ENCODE measurements at places on chromosomes 13 and 19.
A peak's percentile ranks its signal among the peaks of the same experiment; 100 is the strongest.

- DNase-seq, result no peak
Observed at GRCh38 chr13:32334671-32335070, 19.4 kb downstream of the BRCA2 start.

- DNase-seq, result no peak
Observed at GRCh38 chr19:48737360-48737998, 2.9 kb downstream of the RASIP1 start.

DNA sequence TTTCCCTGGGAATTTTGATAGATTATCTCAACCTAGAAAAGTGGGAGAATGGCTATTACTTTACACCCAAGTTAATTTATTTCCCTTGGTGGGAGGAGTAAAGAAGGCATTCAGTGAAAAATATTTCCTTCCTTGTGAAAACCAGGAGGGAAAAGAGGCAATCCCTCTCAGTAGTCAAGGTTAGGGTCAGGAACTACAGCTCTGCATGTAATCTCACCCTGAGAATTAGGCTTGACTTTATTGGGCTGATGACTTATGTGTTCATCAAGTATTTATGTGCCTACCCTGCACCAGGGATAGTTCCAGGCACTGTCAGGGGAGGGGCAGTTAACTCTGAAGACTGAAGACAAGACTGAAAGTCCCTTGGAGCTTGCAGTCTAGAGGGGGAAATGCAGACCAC is 281.8 kb downstream of the DLEU7 start:
- no peak for DNase-seq

DNA sequence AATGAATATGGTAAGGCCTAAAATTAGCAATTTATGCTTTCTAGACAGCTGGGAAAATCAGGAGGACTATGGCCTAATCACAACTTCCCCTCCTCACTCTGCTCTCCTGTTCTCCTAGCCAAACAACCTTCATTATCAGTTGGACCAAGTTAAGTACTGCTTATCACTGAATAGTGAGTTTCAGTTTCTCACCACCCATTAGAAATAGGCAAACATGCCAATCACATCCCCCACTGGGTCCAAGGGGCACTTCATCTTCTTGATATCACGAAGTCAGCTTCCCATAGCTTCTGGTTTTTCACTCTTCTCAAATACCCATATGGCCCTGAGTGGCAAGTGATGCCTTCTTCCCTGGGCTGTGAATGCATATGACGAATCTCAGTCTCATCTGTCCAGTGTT is 689.6 kb downstream of the SLITRK5 start:
- DNase-seq, result no peak

- DNase-seq, result no peak
Observed at GRCh38 chr13:97411984-97412383, 22.0 kb upstream of the RAP2A start.

- no peak for DNase-seq
Observed at GRCh38 chr13:20191311-20192157, 1.2 kb downstream of the GJB2 start.

GRCh38 chr13:106533943-106534638 is 1.4 kb downstream of the EFNB2 start:
- peak; percentile 20 for DNase-seq

DNA sequence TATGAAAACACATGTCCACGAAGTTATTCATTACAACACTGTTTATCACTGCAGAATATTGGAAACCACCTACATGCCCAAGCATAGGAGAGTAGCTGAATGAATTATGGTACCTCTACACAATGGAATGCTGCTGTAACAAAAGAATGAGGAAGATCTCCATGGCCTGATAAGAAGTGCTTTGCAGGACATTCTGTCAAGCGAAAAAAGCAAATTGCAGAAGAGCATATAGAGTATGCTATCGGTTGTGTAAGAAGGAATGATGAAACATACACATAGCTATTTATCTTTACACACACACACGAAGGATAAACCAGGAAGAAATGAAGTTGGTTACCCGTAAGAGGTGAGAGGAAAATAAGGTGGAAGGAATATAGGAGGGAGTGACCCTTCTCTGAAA is 37.5 kb upstream of the CEACAM20 start:
- DNase-seq, result no peak

DNA sequence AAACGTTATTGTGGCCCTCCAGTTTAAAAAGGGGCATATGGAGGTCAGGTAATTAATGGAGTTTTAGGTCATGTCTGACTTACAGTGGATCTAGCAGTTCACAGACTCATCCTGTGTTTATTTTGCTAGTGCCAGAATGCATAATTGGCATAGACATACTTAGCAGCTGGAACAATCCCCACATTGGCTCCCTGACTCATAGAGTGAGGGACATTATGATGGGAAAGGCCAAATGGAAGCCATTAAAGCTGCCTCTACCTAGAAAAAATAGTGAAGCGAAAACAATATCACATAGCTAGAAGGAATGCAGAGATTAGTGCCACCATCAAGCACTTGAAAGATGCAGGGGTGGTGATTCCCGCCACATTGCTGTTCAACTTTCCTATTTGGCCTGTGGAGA is 610.7 kb downstream of the SLITRK5 start:
- no peak for DNase-seq

DNA sequence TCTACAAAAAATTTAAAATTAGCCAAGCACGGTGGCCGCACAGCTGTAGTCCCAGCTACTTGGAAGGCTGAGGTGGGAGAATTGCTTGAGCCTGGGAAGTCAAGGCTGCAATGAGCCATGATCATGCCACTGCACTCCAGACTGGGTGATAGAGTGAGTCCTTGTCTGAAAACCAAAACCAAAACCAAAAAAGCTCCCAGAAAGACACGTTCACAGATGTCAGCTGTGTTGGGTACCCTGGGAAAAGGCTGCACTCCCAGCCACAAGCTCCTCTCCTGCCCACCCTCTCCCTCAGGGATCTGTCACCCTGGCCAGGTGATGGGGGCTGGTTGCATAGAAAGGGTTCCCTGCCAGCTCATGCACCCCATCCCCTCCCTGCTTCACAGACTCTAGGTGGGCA is 53.3 kb downstream of the RNF6 start:
- DNase-seq, result no peak

DNA sequence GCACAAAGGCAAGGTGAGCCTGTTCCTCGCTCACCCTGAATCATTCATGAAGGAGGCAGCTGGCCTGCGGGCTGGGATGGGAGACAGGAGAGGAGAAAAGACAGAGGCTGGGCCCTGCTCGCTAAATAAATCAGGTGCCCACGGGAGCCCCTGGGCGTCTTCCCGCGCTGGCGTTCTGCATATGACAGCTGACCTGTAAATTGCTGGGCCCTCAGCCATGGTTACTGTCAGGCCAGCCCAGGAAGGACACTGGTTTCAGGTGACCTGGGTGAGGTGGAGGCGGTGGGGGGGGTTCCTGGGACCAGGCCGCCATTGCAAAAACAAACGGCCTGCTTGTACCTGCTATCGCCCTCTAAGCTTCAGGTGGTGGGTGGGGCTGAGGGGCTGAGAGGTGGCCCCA is 3.4 kb upstream of the PTBP1 start:
- DNase-seq, result no peak

GRCh38 chr13:73281746-73282145 is 222.9 kb downstream of the KLF5 start:
- no peak for DNase-seq

GRCh38 chr19:4301590-4302242 is 473 bp downstream of the TMIGD2 start:
- DNase-seq, result no peak

- DNase-seq, result no peak
Observed at GRCh38 chr19:7665076-7665475, 3.8 kb upstream of the RETN start.

DNA sequence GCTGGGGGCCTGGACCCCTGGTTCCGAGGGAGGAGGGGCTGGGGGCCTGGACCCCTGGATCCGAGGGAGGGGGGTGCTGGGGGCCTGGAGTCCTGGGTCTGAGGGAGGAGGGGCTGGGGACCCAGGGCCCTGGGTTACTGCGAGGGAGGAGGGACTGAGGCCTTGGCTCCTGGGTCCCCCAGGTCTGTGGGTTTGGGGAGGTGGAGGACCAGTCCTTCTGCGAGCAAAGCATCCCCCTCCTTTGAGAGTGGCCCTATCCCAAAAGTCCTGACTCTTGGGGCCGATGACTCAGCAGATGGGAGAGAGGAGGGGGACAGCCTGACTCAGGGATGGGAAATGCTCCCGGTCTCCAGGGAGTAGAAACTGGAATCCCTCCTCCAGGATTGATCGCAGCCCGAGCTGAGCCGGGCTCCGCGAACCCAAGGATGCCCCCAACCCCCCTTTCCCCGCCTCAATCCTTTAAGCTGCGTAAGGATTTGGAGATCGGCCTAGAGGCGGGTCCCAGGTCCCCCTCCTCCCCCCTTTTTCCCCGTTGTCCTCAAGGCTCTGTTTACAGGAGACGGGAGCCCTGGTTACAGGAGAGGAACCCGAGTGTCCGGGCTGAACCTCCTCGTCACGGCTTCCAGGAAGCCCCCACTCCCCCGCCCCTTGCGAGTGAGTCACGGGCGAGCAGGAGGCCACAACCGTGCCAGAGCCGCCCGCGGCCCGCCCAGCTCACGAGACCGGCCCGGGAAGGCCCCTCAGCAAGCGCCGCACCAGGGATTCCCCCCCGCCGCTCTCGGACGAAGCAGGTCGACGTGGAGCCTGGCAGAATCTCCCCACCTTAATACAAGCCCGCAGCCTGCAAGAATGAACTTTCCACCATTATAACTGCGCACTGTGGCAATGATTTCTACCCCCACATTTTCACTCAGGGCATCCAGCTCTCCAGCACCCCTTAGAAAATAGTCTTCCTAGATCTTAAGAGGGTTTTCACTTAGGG is 3.0 kb upstream of the ZFP36 start:
- peak; percentile 96 for DNase-seq

DNA sequence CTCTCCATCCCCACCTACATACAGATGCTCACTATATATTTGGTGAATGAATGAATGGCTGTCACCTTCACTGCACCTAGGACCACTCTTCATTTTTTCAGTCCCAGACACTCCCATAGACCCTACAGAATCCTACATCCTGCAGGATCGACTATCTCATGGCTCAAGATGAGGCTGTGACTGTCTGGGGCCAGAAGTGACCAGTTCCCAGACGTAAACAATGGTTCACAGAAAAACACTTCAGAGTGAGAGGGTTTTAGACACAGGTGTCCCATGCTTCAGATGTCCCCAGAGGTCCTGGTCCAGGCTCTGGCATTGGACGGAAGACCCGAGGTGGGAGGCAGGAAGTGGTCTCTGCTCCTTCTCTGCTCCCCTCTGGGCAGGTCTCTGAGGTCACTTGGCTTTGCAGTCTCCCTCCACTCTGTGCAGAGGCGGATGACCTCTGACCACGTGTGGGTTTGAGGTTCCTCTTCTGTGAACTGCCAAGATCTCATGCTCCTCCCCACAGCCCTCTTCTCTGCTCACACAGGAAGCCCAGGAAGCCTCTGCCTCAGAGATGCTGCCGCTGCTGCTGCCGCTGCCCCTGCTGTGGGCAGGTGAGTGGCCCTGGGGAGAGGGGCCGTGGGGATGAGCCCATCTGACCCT is 24.9 kb downstream of the SIGLEC7 start:
- DNase-seq, result no peak

DNA sequence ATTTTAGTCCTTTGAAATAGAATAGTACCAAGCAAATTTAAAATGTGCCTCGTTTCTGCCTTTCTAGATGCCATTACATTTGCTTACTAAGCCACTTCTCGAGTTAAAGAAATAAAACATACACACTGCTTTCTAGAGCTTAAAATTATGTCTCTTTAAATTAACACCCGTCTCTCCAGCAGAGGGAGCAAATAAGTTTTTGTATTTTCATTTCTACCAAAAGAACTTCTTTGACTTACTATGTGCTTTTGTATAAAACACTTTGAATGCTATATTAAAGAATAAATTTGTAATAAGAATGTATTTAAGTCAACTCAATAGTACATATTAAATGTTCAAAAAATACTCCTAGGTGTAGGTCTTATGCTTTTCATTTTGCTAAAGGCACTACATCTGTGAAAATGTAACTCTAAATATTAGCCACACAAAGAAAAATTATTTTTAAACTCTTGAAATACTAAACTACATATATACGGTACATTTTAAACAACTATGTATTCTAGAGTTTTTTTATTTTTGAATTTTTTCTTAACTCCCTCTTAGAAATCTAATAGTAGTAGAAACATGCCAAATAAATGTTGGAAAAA is 269.3 kb upstream of the MIR17HG start:
- no peak for DNase-seq

DNA sequence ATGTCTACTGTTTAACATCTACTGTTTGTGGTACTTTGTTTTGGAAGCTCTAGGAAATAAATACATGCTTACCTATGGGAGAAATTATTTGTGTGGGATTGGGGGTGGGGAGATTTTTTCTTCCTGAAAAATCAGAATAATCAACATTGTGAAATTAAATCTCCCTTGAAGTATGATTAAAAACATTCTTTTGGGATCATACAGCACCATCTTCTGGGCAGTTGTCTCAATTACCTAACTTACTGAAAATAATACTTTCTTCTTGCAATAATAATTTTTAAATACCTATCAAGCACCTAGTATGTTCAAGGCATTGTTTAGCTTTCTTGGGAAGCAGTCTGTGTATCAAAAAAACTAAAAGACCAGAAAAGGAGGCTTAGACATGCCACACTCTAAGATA is 576.5 kb upstream of the ARGLU1 start:
- DNase-seq, result no peak

DNA sequence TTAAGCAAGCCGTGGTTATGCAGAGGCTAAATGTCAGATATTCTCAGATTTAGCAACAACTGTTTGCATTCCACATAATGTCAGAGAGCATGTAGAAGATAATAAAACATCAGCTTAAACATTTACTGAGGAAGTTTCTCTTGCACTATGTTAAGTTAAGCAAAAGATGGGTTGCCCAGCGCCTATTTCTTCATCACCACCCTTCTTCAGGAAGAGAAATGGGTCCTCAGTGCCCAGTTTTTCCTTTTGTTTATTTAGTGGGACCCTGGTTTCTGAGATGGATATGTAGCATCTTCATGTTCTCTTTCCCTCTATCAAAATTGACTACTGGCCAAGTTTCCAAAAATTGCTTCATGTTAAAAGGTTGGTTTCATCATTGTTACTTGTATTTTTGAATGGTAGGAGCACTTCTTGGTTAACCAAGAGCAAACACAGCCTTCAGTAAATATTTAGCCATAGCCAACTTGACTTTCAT is 356.8 kb downstream of the RFC3 start:
- DNase-seq, result no peak

GRCh38 chr13:97274829-97275649 is 52.9 kb downstream of the MBNL2 start:
- no peak for DNase-seq

DNA sequence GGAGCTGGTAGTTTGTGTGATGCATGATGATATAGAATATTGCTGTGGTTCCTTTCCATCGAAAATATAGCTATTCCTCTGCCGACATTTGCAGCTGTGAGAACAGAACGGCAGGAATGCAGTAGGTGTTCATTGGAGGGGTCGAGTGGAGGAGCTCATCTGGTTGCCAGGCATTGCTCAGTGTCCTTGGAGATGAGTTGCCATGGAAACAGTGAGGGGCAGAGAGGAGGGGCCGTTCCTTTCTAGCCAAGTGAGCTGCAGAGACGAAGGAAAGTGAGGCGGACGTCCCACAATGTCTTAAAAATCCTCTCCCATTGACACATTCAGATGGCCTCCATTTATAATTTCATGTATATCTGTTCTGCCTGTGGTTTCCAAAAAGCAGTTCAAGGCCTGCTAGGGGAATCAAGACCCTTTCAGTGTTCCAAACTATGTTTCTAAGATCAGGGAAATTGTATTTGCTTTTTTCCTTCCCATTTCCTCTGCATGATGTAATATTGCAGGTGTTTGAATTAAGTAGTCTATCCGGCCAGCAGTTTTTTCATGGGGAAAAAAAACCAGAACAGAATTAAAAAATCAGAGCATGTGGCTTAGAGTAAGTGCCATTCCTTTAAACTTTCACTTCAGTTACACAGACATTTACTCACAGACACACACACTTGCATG is 41.2 kb upstream of the ZNF835 start:
- no peak for DNase-seq
